ENCODE measurements at places on chromosomes 1 and 21.

GRCh38 chr21:44701541-44701940 is 4.6 kb downstream of the KRTAP10-12 start:
- DNase-seq = no peak

- DNase-seq = no peak
Measured at GRCh38 chr1:21911205-21912001, 25.7 kb downstream of the HSPG2 start.

- DNase-seq = no peak
Measured at GRCh38 chr1:53016705-53017104, 45.3 kb upstream of the PODN start.

GRCh38 chr1:211684791-211685190 is 9.4 kb upstream of the NEK2 start:
- no peak for DNase-seq

DNA sequence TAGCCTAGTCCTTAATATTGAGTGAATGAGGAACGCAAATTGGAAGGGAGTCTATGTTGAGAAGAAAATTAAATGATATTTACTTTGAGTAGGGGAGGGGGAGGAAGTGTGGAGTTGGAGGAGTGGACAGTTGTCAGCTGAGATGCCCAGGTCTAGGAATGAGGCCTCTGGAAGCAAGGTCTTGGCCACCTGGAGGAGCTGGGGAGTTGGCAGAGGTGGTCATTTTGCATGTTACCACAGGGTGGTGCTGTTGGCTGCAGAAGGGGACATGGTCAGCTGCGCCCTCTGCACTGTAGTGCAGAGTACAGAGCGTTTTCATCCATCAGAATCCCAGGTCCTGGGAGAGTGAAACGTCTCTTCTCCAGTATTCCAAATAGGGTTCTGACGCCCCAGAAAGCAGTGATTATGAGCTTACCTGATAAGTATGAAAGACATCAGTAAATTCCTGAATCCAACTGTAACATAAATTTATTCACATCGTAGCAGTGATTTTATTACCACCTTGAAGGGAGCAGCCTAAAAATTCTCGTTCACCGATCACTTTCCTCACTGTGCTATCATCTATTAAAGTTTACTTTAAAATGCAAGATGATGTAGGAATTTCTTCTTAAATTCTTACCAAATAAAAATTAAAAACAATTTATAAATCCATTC is 13.8 kb downstream of the PARK7 start:
- peak; percentile 44 for DNase-seq

DNA sequence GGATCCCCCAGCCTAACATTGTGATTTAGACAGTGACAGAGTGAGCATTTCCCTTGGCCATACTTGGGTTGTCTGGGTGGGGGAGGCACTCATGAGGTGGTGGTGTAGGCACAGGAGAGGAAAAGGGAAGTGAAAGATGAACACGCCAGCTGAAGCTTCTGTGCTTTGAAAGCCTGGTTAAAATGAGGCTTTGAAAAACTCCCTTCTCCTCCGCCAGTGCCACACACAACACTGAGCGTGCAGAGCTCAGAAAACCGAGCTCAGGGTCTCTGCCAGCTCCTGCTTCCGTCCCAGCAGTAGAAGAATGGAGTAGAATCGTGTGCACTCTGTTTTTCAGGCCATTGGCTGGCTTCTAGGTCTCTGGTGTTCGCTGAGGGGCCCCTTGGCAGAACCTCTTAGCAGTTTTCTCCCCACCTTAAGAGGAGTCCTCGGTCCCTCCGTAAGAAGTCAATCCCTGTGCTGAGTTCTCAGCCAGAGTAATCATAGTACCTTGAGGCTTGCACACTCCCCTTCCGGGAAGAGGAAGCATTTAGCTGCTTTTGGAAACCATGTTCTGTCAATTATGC is 12.9 kb downstream of the PLEKHM2 start:
- peak; percentile 35 for DNase-seq

- no peak for DNase-seq
Measured at GRCh38 chr1:84674021-84674420, 16.2 kb downstream of the SSX2IP start.

GRCh38 chr21:7951854-7952519 is 2569.4 kb upstream of the TPTE start:
- no peak for DNase-seq

DNA sequence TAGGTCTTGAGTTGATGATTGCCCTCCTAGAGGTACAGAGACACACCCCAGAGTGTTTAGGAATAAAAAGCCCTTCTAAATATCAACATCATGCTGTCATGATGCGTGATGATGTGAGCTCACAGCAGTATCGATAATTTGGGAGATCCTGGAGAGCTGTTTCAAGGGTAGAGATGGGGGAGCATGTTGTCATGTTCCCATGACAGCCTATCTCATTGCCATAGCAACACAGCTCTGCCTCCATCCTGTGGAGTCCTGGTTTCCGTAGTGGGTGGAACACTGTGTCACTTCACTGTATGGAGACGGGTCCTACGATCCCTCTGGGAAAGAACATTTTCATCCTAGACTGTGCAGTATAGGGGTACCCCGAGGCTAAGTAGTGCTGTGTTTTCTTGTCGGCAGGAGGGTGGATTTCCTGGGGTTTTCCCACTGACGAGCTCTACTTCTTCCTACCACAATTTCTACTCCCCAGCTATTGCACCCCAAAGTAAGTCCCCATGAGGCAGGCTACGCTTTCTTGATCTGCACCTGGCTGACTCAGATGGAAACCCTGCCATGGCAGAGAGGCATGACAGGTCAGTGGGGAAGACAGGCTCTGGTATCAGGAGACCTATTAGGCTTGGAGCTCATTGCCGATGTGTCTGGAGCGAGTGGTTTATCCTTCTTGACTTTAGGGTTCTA is 7.2 kb downstream of the KISS1 start:
- no peak for DNase-seq

- DNase-seq = no peak
Measured at GRCh38 chr1:201761178-201761577, 67.8 kb upstream of the IPO9 start.

DNA sequence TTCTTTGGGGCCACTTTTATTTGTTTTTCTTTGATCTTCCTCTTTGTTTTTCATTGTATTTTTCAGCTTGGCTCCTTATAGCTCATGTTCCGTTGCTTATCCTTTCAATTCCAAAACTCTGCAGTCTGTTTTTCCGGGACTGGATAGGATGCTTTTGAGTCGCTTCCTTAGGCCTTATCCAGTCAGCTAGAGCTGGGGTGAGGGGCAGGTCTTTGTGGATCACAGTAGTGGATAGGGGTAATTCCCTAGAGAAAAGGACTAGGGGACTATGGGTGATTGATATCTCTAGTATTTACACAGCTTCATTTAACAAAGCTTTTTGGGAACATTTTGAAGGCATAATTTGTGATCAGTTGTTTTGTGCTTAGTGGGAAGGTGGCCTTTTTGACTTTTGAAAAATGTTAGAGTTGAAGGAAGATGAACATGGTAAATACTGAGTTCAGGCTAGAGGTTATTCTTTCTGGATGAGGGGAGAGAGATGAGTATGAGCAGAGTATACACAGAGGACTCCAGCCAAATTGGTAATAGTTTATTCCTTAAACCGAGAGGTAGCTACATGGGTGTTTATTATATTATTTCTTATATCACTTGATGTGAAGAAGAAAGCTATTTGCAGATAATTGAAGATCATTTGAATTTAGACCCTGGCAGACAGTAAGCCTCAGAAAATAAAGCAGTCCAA is 22.5 kb downstream of the CEP350 start:
- no peak for DNase-seq

- DNase-seq = no peak
Measured at GRCh38 chr21:33162436-33162951, 67.2 kb upstream of the IFNAR2 start.

- no peak for DNase-seq
Measured at GRCh38 chr21:38861989-38862683, 56.4 kb downstream of the ETS2 start.

DNA sequence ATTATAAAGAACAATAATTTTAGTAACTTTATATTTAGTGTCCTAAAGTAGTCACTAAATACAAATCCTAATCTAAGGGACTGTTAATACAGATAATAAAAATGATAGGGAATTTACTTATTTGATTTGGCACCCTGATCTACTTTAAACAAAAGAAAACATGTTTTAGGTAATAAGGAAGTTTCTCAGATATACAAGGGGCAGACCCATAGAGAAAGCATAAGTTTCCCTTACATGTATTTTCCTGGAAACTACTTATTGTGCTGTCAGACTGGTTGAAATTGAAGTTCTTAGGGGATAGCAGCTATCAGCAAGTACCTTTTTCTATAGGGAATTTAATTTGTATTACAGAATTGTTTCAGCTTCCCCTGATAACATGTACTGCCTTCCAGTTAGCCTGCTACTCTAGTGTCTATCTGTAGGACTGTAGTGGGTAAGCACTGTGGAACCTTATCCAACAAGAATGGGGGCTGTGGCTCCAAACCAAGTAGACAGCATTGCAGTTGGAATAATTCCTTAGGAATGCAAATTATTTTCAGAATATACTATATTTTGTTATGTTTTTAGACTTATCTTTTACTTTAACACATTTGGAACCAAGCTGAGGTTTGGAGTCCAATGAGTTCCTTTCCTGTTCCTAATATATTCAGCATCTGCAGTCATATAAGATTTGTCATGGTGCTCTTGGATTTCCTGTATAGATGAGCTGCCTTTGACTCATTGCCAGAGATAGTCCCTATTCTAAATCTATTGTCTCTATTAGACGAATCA is 14.7 kb downstream of the MSH4 start:
- no peak for DNase-seq

DNA sequence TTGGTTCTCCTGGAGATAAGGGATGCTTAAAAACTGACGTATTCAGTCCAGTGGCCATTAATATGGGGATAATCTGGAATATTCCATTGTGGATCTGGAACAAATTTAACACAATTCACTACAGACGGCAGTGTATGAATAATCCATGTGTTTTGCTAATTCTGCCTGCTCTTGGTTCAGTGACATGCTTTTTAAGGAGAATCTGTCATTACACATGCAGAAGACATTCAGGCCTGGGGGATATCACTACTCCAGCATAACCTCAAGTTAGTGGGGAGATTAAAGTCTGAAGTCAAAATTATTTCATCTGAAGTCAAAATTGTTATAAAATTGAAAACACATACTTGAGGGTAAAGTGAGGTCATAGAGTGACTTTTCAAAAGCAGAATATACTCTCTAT is 789.3 kb downstream of the USP25 start:
- DNase-seq = no peak

DNA sequence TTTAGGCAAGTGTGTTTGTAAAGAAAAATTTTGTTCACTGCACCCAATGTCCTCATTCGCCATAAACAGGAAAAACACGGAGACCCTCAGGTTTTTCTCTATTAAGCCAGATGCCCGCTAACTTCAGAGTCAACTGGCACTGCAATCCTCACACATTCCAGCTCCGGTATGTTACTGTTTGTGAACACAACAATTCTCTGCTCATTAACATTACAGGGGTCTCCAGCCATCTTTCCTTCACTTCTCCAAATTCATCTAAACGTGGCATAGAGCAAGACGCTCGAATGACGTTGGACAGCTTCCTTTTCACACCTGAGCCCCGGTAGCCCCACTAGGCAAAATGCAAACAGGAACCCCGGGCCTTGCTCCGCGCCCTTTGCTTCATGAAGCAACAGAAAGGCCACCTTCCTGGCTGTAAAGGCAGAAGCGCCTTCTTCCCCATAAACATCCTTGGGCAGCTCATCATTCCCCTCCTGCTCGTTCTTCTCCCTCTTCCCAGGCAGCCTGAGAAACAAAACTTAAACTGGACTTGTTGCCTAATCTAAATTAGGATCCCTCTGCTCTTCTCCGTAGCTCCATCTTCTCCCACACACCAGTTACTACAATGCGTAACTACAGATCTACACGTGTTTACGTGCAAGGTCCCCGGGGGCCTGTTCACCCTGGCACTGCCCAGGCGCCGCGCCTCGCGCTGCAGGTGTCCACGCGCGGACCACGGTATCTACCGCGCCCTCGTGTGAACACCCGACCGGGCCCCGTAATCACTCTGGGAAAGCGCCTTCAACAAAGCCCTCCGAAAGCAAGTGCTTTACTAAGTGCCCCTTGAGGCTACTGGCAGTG is 1.2 kb downstream of the LBR start:
- peak; percentile 28 for DNase-seq

- no peak for DNase-seq
Measured at GRCh38 chr1:174407665-174408064, 40.1 kb upstream of the GPR52 start.

GRCh38 chr1:178682886-178683285 is 42.2 kb upstream of the RALGPS2 start:
- DNase-seq = no peak

DNA sequence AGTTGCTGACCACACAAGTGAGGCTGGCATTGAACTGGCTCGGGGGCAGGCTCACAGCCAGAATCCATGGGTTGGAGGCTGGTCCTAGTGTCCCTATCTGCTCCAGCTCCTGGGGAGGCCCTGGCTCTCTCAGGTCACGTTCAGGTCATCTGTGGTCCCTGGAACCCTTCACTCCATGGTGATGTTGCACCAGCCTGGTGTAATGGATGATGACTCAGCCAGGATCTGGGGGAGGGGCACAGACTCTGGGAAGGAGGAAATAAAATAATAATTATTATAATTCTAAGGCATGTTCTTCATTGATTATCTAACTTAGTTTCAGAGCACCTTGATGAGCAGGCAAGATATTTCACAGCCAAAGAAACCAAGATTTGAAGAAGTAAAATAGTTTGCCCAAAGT is 26.6 kb upstream of the FCRL4 start:
- no peak for DNase-seq

GRCh38 chr1:151003180-151003579 is 3.5 kb downstream of the MINDY1 start:
- no peak for DNase-seq

DNA sequence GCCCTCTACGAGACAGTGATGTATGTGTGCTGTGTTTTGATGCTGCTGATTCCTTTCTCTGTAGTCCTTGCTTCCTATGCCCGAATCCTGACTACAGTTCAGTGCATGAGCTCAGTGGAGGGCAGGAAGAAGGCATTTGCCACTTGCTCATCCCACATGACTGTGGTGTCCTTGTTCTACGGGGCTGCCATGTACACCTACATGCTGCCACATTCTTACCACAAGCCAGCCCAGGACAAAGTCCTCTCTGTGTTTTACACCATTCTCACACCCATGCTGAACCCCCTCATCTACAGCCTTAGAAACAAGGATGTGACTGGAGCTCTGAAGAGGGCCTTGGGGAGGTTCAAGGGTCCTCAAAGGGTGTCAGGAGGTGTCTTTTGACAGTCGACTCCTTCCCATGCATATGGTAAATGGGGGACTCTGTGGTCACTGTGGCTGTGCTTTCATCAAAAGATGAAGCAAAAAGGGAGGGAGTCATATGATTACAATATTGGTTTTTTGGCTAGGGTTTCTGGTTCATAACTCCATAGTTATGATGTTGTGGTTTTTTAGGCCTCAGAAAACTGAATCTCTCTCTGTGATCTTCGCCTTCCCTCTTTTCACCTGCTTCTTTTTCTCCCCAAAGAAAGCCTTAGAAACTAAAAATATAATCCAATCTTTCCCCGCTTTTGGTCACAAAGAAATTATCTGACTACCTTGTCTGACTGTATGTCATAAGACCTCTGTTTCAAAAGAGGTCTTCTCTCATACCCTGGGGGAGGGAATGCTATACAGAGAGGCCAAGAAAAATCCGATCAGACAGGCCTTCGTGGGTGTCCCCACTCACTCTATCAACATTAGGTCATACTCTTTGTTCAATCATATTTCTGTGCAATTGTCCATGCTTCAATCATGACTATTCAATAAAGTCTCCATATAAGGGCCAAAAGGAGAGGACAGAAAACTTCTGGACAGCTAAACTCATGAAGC is 4.2 kb downstream of the OR2T1 start:
- no peak for DNase-seq

GRCh38 chr1:239558559-239558958 is 172.2 kb downstream of the CHRM3 start:
- no peak for DNase-seq
